SJSA1 (cell line): ENCODE measurements at places on chromosomes 7 and 10.

- peaks cover 4% of the 10 kb centered on the region for H3K36me3 ChIP-seq
- H3K27ac ChIP-seq, result peak overlapping the region; percentile 55
- peak overlapping the region; percentile 39 for H3K4me3 ChIP-seq
- DNase-seq, result peak; percentile 90
- H3K27me3 ChIP-seq, result no peaks in the 10 kb centered on the region
Measured at GRCh38 chr7:27115221-27116026, 12.9 kb upstream of the HOXA2 start.

GRCh38 chr7:90654718-90655427 lies 58.8 kb downstream of the CDK14 start:
- H3K27ac ChIP-seq, result no peak overlapping the region
- no peak for DNase-seq
- no peaks in the 10 kb centered on the region for H3K27me3 ChIP-seq
- no peak overlapping the region for H3K4me3 ChIP-seq
- H3K36me3 ChIP-seq, result no peaks in the 10 kb centered on the region

DNA sequence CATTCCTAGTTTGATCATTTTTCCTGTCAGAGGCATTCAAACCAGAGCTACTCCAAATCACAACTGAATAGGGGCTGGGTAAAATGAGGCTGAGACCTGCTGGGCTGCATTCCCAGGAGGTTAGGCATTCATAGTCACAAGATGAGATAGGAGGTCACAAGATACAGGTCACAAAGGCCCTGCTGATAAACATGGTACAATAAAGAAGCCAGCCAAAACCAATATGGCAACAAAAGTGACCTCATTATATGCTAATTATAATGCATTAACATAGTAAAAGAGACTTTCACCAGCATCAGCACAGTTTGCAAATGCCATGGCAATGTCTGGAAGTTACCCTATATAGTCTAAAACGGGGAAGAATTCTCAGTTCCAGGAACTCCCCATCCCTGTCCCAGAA lies 37.3 kb downstream of the TWIST1 start:
- H3K27ac ChIP-seq, result no peak overlapping the region
- no peaks in the 10 kb centered on the region for H3K27me3 ChIP-seq
- peaks cover 5% of the 10 kb centered on the region; the same call in 1 of the 2 replicates for H3K4me1 ChIP-seq
- H3K4me3 ChIP-seq, result no peak overlapping the region
- no peak for DNase-seq

- no peak for DNase-seq
- no peak overlapping the region for H3K27ac ChIP-seq
- H3K4me1 ChIP-seq, result no peaks in the 10 kb centered on the region
- no peak overlapping the region for H3K4me3 ChIP-seq
- H3K36me3 ChIP-seq, result no peaks in the 10 kb centered on the region
Measured at GRCh38 chr10:114917927-114918672, 19.9 kb upstream of the TRUB1 start.

GRCh38 chr7:38932509-38933168 lies 23.6 kb upstream of the VPS41 start:
- no peak overlapping the region for H3K4me3 ChIP-seq
- peak; percentile 67 for DNase-seq
- no peaks in the 10 kb centered on the region for H3K36me3 ChIP-seq
- H3K27me3 ChIP-seq, result no peaks in the 10 kb centered on the region
- H3K4me1 ChIP-seq, result peaks cover 25% of the 10 kb centered on the region

- no peak overlapping the region for H3K27ac ChIP-seq
- no peak overlapping the region for H3K4me3 ChIP-seq
- H3K4me1 ChIP-seq, result no peaks in the 10 kb centered on the region
- no peak for DNase-seq
- peaks cover 13% of the 10 kb centered on the region for H3K36me3 ChIP-seq
Measured at GRCh38 chr7:748446-748845, 21.4 kb upstream of the PRKAR1B start.

DNA sequence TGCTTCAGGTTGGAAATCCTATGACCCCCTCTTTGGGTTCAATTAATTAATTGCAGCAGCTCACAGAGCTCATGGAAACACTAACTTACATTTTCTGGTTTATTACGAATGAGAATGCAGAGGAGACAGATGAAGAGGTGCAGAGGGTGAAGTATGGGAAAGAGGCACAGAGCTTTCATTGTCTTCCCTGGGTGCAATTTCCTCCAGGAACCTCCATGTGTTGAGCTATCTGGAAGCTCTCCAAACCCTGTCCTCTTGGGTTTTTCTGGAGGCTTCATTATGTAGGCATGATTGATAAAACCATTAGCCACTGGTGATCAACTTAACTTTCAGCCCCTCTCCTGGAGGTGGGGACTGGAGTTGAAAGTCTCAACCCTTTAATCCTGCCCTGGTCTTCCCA lies 133.0 kb upstream of the AUTS2 start:
- no peaks in the 10 kb centered on the region for H3K27me3 ChIP-seq
- H3K4me1 ChIP-seq, result no peaks in the 10 kb centered on the region
- no peaks in the 10 kb centered on the region for H3K36me3 ChIP-seq
- DNase-seq, result no peak
- H3K4me3 ChIP-seq, result no peak overlapping the region

DNA sequence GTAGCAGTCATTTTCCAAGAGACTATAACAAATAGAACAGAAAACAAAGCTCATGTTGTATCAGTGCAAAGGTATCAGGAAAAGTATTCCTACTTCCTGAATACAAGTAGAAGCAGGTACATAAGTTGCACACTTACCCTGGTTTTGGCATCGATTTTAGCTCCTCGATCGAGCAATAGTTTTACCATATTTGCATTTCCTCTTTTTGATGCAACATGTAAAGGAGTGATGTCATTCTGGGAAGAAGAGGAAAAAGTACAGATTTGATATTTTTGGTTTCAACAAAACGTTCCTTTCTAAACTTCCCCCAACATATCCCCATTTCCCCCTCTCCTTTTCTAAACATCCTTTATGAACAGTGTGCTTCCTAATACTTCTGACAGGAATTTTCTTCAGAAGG lies 155.1 kb downstream of the ANK3 start:
- H3K36me3 ChIP-seq, result no peaks in the 10 kb centered on the region
- DNase-seq, result no peak
- no peak overlapping the region for H3K27ac ChIP-seq
- H3K4me3 ChIP-seq, result no peak overlapping the region
- no peaks in the 10 kb centered on the region for H3K27me3 ChIP-seq

DNA sequence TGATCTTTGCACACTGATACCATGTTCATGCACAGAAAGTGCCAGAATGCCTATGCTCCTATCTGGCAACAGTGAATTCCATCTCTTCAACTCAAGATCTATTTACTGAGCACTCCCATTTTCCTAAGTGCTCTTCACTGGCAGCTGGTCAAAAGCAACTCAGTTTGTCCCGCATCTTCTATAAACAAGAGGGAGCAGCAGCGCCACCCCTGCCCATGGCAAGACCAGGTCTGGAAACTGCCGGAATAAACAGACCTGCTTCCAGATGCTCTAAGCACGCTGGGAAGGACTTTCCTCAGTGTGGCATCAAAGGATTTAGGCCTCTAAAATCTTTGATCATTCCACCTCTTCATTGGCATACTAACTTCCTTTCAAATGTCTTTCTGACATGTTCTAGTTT lies 104.4 kb upstream of the MACROH2A2 start:
- peaks cover 53% of the 10 kb centered on the region for H3K36me3 ChIP-seq
- no peak overlapping the region for H3K4me3 ChIP-seq
- H3K4me1 ChIP-seq, result peaks cover 6% of the 10 kb centered on the region

DNA sequence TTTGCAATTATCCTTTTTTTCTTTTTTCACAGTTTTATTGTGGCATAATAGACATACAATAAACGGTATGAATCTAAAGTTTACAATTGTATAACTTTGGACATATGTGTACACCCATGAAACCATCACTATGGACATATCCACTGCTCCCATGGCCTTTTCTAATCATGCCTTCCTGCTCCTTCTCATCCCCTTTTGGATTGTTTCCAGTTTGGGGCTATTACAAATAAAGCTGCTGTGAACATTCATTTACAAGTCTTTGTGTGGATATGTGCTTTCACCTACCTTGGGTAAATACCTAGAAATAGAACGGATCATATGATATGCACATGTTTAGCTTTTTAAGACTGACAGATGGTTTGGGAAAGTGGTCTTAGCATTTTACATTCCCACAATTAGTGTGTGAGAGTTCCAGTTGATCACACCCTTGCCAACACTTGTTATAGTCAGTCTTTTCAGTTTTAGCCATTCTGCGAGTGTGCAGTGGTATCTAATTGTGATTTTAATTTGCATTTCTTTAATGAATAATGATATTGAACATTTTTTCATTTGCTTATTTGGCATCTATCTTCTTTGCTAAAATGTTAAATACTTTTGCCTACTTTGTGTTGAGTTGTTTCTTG lies 120.9 kb upstream of the KAT6B start:
- no peak overlapping the region for H3K27ac ChIP-seq
- DNase-seq, result no peak
- H3K4me3 ChIP-seq, result no peak overlapping the region

GRCh38 chr7:157413881-157414701 lies 77.3 kb downstream of the DNAJB6 start:
- no peaks in the 10 kb centered on the region for H3K27me3 ChIP-seq
- peaks cover 34% of the 10 kb centered on the region for H3K4me1 ChIP-seq
- H3K36me3 ChIP-seq, result peaks cover 78% of the 10 kb centered on the region
- no peak overlapping the region for H3K4me3 ChIP-seq
- DNase-seq, result no peak

- H3K27ac ChIP-seq, result no peak overlapping the region
- no peaks in the 10 kb centered on the region for H3K27me3 ChIP-seq
- H3K4me1 ChIP-seq, result peaks cover 34% of the 10 kb centered on the region
Measured at GRCh38 chr7:116223588-116223987, 13.2 kb downstream of the TES start.

DNA sequence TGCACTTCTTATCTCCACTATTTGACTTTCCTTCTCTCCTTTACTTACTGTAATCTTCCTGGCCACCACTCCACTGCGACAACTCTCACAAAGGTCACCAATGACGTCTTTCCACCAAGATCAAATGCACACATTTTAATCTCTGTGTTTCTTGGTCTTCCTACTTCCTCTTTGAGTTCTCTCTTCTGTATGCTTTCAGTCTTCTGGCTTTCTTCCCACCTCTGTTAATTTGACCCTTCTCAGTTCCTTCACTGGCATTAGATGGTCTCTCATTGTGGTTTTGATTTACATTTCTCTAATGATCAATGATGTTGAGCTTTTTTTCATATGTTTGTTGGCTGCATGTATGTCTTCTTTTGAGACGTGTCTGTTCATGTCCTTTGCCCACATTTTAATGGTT lies 31.9 kb downstream of the FAM107B start:
- no peak for DNase-seq
- no peaks in the 10 kb centered on the region for H3K27me3 ChIP-seq
- no peaks in the 10 kb centered on the region for H3K4me1 ChIP-seq

GRCh38 chr10:111103196-111103840 lies 26.5 kb downstream of the ADRA2A start:
- no peaks in the 10 kb centered on the region for H3K4me1 ChIP-seq
- H3K27me3 ChIP-seq, result peaks cover 7% of the 10 kb centered on the region; the same call in 1 of the 2 replicates
- H3K36me3 ChIP-seq, result no peaks in the 10 kb centered on the region
- H3K27ac ChIP-seq, result no peak overlapping the region

DNA sequence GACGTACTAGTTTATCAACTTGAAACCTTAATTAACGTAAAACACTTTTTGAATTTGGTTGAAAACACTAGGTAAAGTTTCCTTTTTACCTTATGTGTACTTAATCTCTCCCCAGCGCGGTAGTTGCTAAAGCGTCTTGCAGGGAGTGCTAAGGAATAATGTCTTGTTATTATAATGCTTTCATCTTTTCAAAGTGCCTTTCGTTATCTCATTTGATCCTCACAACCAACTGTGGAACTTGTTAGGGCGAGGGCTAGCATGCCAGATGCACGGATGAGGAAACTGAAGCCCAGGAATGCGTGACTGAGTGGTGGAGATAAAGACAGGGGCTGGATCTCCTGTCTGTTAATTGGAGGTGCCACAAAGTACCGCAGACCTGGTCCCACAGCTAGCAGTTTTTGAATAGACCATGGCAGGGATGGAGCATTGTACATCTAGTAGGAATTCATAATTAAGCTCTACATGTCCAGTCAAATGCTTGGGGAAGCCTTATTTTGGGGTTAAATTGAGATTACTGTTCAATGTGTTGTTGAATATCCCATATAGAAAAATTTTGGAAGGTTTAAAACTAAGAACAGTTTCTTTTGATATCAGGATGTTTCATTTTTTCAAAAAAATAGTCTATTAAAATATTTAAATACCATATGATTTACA lies 234.3 kb downstream of the SH2D4B start:
- H3K36me3 ChIP-seq, result no peaks in the 10 kb centered on the region
- no peak overlapping the region for H3K4me3 ChIP-seq
- H3K4me1 ChIP-seq, result no peaks in the 10 kb centered on the region
- H3K27me3 ChIP-seq, result no peaks in the 10 kb centered on the region; the same call in 1 of the 2 replicates

DNA sequence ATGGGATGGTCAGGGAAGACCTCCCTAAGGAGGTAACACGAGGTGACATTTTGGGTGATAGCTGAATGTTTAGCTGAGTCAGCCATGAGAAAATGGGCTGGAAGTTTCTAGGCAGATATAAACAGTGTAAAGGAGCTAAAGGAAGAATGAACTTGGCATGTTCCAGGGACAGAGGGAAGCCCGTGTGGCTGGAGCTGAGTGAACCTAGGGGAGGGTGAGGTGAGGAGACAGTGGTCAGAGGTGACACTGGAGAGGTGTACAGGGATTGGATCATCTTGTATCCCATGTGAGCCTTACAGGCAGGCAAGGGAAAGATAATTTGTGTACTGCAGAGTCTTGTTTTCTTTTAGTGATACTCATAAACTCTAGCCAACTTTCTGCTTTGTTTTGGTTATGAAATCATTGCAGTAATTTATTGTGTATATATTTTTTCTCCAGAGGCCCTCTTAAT lies 1.8 kb downstream of the STARD3NL start:
- no peak for DNase-seq
- H3K4me3 ChIP-seq, result no peak overlapping the region
- peaks cover 24% of the 10 kb centered on the region for H3K36me3 ChIP-seq

- peaks cover 2% of the 10 kb centered on the region; the same call in 1 of the 2 replicates for H3K4me1 ChIP-seq
- no peak overlapping the region for H3K4me3 ChIP-seq
- no peaks in the 10 kb centered on the region for H3K27me3 ChIP-seq
- no peak overlapping the region for H3K27ac ChIP-seq
- DNase-seq, result no peak
Measured at GRCh38 chr7:152419473-152420429, 16.1 kb downstream of the KMT2C start.

DNA sequence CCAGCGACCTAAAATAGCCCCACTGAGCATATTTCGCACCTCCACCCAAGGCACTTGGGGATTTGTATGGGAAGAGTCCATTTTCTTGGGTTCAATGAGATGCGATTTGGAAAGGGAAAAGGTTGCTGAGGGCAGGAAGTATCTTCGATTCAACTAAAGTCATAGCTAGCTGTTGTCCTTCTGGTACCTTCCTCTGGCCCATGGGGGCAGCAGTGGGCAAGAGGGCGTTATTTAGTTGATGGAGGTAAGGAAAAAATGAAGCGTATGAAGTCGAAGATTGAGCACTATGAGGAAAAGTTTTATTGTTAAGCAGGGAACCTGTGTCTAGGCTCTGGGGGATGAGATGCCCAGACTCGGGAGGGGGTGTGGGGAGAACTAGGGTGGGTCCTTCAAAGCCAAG lies 135.4 kb downstream of the EVX1 start:
- no peaks in the 10 kb centered on the region; the same call in 1 of the 2 replicates for H3K27me3 ChIP-seq
- H3K27ac ChIP-seq, result no peak overlapping the region
- H3K4me1 ChIP-seq, result peaks cover 2% of the 10 kb centered on the region
- no peak overlapping the region for H3K4me3 ChIP-seq

DNA sequence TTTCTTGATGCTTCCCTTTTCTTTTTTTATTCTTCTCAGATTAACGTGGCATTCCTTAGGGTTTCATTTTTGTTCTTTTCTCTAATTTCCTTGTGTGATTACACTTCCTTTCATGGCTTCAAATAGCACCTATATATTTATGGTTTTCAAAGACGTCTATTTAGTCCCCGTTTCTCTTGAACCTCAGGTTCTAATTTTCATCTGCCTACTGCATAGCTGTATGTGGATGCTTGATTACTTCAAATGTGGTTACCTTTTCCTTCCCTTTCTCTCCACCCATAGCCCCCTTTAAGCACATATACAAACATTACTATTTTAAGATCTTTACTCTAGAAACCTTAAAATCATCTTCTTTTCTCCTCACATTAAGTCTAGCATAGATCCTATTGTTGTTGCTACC lies 2.4 kb downstream of the TPST1 start:
- H3K27me3 ChIP-seq, result no peaks in the 10 kb centered on the region
- H3K4me1 ChIP-seq, result peaks cover 33% of the 10 kb centered on the region
